ENCODE measurements at places on chromosomes 3 and 15.
A peak's percentile ranks its signal among the peaks of the same experiment; 100 is the strongest.

DNA sequence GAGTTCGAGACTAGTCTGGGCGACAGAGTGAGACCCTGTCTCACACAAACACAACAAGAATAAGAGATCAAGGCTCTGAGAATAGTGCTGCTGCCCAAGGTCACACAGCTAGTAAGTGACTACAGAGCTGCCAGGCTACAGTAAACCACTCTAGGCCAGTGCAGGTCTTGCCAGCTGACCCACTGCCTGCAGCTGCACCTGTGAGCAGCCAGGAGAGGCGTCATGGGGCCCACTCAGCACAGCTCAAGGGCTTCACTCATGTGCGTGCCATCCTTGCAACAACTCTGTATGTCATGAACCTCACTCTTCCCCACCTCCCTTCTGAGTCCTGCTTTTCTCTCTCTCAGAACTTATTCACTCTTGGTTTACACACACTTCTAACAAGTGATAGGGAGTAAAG is 176.7 kb downstream of the SMAD6 start:
- no peak for DNase-seq

- DNase-seq, result no peak
These were observed 62.9 kb downstream of the SLC28A2 start for GRCh38 chr15:45314960-45315359.

GRCh38 chr3:115347737-115348136 is 200.6 kb upstream of the ZBTB20 start:
- no peak for DNase-seq

- DNase-seq, result no peak
These were observed 7.0 kb downstream of the EPHB3 start for GRCh38 chr3:184568560-184568923.

- DNase-seq, result no peak
These were observed 126.7 kb upstream of the IQSEC1 start for GRCh38 chr3:13199899-13200451.

GRCh38 chr15:95511671-95512070 is 818.8 kb upstream of the NR2F2 start:
- DNase-seq, result no peak

- no peak for DNase-seq
These were observed 603.9 kb upstream of the KCNMB2 start for GRCh38 chr3:177932346-177932745.

GRCh38 chr3:183178833-183179549 is 16.5 kb upstream of the LAMP3 start:
- DNase-seq, result no peak

DNA sequence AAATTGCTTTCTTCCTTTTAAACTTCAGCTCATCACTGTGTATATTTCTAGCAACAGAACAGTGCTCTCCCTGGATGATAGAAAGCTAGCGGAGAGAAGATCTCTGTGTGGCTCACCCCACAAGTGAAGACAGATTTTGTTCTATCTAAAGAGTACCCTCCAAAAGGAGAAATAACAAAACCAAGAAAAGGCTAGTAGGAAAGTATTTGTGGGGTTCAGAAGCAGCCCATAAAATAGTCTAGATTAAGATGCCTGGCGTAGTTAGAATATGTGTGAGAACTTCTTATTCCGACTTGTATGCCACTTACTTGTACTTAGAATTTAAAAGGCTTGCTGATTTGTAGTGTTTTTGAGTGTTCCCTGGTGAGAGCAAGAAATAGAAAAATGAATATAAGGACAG is 214.9 kb upstream of the IL12A start:
- no peak for DNase-seq

DNA sequence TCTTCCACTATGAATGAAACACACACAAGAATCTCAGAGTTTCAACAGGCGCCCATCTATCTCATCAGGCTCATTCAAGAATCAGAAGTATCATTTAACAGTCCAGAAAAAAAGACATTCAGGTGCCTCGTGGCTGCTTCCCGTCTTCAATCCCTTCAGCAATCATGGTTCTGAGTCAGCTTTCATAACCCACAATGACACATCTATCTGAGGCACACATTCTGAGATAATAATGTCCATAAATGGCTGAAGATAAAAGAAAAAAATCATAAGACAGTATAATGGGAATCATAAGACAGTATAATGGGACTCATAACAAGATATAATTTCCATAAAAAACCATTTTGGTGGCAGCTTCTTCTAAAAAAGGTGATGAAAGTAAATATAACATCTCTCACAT is 52.4 kb downstream of the TNIK start:
- no peak for DNase-seq

DNA sequence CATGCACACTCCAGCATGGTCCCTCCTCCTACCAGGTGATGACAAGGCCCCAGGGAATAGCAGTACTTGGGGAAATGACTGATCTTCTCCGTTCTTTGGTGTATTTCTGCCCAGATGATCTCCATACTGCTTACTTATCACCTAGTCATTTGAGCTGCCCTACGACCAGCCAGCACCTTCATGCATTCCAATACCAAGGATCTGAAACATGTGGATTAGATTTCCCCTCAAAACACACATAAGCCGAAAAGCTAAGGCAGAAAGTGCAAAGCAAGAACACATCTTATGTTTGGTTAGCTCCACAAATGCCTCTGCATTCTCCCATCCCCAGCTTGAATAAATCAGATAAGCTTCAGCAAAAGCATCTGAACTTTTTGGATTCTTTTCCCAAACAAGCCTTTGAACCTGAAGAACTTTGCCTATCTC is 64.8 kb upstream of the BCL6 start:
- DNase-seq, result no peak

DNA sequence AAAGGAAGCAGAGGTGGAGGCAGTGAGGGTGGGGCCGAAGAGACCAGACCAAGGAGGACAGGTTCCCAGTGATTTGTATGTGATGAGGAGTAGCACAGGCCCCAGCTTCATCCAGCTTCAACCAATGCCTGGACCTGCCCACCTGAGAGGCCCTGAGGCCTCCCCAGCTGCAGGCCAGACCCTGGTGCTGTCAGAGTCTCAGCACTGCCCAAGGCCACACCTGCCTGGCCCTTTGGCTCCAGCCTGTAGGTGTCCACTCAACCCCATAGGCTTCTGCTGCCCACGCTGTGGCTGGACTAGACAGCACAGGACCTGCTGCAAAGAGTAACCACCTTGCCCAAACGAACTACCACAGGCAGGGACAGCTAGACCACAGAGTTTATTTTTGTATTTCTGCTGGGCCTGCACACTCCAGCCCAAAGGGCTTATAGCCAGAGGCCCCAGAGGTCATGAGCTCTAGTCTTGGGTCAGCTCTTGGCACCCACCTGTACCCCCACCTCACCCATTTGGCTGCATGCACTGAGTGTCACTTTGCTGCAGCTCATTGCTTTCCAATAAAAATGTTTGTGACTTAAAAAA is 81.9 kb upstream of the CDV3 start:
- DNase-seq, result no peak

GRCh38 chr15:40879609-40880008 is 5.6 kb upstream of the RHOV start:
- DNase-seq, result no peak

GRCh38 chr3:32436816-32437189 is 45.1 kb downstream of the CMTM7 start:
- DNase-seq, result no peak

GRCh38 chr3:186680869-186681268 is 15.1 kb downstream of the HRG start:
- no peak for DNase-seq

DNA sequence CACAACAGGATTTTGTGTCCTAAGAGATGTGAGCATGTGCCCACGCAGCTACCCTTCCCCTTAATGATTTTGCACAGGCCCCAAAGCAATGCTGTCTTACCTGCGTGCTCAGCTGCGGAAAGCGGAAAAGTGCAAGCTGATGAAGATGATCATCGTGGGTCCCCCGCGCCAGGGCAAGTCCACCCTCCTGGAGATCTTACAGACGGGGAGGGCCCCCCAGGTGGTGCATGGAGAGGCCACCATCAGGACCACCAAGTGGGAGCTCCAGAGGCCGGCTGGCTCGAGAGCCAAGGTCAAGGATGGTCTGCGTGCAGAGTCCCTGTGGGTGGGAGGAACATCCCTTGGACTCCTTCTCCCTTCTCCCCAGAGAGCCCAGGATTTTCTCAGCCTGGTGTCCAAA is 103.1 kb downstream of the LRRK1 start:
- no peak for DNase-seq

DNA sequence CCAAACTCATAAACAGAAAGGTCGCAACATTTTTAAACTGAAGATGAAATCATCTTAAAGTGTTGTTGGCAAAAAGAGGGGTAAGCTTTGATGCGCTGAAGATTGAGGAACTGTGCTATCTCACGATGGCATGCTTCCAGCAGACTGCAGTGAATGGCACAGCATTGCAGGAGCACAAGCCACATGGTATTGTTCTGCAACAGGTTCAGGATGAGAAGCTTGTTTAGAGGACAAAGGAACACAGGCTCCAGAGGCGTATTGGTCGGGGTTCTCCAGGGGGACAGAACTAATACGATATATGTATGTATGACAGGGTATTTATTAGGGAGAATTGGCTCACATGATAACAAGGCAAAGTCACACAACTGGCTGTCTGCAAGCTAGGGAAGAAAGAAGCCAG is 13.8 kb upstream of the PLD1 start:
- no peak for DNase-seq

GRCh38 chr3:26712211-26713026 is 89.8 kb downstream of the LRRC3B start:
- no peak for DNase-seq

GRCh38 chr15:64249883-64250575 is 87.2 kb upstream of the PPIB start:
- no peak for DNase-seq

- DNase-seq, result peak; percentile 80
These were observed 3.8 kb downstream of the NRROS start for GRCh38 chr3:196643201-196643749.

DNA sequence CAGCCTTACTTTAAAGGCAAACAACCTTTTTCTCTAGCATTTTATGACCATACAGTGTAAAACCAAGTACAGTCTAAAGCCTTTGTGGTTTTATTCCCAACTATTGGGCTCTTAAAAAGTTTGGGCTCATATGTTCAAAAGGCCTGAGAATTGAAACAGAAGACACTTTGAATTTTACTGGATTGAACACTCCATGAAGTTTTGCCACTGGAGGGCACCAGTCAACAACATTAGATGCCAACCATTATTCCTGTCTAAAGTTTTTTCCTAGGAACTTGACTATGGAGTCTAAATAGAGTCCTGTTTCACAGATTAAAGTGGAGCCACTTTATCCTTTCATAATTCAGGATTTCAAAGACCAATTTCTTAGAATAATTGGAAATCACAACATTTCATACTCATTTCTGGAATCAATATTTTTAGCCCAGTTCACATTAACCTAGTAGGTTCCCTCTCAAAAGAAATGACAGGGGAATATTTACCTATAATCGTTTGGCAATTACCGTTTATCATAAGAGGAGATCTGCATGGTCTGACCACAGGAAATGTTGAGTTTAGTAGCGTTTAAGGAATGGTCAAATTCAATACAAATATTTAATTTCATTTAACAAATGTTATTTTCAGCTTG is 244.1 kb upstream of the PDZRN3 start:
- no peak for DNase-seq

DNA sequence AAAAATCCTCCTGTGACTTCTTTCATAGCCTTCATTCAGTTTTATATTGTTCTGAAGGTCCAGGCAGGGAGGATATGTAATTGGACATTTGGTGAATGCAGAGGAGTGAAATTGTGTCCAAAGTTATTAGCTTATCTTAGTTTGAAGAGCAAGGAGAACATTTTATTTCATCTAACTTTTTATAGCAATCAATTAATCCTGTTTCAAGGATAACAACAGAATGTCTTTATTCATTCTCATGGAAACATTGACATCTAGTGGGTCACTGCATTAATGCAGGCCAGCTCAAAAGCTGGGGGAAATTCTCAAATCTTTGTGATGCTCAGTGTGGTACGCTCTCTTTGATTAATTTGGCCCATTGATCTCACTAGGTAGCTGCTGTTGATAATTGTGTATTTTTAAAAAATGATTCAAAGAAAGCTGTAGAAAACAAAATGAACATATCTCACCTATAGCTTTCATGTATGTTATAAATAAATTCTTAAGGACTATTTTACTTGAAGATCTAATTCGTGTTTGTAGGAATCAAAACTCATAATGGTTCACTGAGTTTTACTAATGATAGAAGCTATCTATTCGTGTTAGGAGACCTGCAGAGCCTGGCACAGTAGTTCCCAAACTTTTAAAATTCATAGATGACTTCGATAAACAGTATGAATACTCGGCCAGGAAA is 150.8 kb upstream of the KCNMB2 start:
- DNase-seq, result no peak

DNA sequence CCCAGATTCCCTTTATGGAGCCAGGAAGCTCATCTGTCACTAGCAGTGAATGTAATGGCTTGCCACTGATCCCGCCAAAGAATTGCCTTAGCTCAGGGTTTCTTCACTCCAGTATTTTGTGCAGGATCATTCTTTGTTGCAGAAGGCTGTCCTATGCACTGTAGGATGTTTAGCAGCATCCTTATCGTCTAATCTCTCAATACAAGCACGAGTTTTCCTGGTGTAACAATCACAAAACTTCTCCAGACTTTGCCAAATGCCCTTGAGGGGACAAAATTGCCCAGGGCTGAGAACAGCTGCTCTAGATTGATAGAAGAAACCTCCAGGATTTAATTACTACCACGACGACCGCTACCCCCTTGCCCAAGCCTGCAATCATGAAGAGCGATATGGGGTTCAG is 6.8 kb upstream of the SHQ1 start:
- DNase-seq, result no peak

GRCh38 chr3:173567997-173568396 is 170.5 kb downstream of the NLGN1 start:
- no peak for DNase-seq

DNA sequence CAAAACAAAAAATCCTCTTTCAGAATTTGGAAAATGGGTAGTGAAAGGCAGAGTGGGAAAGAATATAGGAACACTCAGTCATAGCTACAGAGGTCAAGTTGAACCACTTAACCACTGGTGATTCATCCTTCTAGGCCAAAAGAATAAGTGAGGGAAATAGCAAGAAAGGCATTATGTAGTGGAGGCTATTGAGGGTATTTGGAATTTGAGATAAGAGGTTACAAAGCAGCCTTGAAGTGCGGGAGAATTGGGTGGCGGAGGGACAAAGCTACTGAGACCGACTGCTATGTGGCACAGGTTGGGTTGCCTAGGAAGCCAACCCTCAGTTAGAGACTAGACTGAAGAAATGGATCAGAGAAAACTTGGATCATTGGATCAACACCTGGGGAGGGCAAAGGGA is 109.5 kb downstream of the SYNPR start:
- DNase-seq, result no peak

DNA sequence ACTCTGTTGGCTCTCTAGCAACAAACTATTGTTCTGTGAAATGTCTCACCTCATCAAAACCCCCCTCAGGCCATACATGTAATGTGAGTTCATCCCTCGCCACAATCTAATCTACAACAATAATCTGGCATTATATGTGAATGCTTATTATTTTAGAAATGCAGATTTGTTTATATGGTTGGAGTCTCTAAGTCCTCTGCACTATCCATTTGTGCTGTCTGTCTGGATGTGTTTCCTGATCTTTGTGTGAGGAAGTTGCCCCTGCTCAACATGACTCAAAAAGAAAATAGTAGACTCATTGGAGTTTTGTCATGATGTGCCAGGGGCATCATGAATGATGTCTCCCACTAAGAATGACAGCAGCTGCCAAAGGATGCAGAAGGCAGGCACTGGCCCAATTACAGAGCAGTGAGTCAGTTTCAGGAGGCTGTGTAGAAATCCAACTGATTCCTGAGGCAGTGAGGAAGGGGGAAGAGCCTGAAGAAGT is 161.6 kb upstream of the PDZRN3 start:
- no peak for DNase-seq

- no peak for DNase-seq
These were observed 187.1 kb upstream of the LPP start for GRCh38 chr3:187966636-187967406.

Measured in activated B cell treated with CpG ODN at 0.5 μM for 24 hours (primary cell).